ENCODE measurements at places on chromosomes 11 and 22. TPM values are rescaled to one million over a fixed set of nuclear protein-coding genes. Genes with fewer than 3 reads are reported as not detected.
A peak's percentile ranks its signal among the peaks of the same experiment; 100 is the strongest.

Gene CLTCL1
- total RNA-seq, result 0.64 TPM

Gene OR5AK2
- not detected for total RNA-seq

GRCh38 chr11:93747122-93747521, 5.7 kb downstream of the C11orf54 start:
- H3K36me3 ChIP-seq, result peaks cover 13% of the 10 kb centered on the region
- H3K4me1 ChIP-seq, result peaks cover 16% of the 10 kb centered on the region
- DNase-seq, result no peak
- no peak overlapping the region for H3K4me3 ChIP-seq

GRCh38 chr11:10653946-10654810, 39.4 kb downstream of the IRAG1 start:
- no peak overlapping the region for H3K4me3 ChIP-seq
- no peak overlapping the region for H3K27ac ChIP-seq
- DNase-seq, result peak; percentile 16
- H3K27me3 ChIP-seq, result peaks cover 2% of the 10 kb centered on the region
- H3K36me3 ChIP-seq, result no peaks in the 10 kb centered on the region

DNA sequence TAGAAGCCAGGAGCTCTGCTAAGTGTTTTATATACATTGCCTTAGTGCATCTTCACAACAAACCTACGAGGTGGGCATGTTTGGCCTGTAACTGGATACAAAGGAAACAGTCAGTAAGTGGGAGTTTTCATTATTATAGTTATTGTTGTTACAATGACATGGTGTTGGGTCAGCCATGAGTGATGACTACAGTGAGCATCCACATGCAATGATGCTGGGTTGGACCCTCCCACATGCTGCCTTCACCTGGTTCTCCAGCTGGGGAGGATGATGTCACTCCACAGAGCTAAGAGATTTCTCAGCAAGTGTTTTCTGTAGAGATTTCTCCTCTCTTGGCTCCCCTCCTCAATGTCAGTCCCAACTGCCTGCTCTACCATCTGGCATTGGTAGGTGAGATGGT, 59.3 kb downstream of the EHF start:
- no peak overlapping the region for H3K4me3 ChIP-seq
- no peak overlapping the region for H3K27ac ChIP-seq
- DNase-seq, result no peak
- H3K36me3 ChIP-seq, result no peaks in the 10 kb centered on the region

- no peak for DNase-seq
- H3K27me3 ChIP-seq, result peaks cover 3% of the 10 kb centered on the region
- no peak overlapping the region for H3K27ac ChIP-seq
- H3K4me1 ChIP-seq, result no peaks in the 10 kb centered on the region
These were observed 9.8 kb downstream of the OR51F2 start for GRCh38 chr11:4830909-4831308.

- peaks cover 5% of the 10 kb centered on the region for H3K4me1 ChIP-seq
- no peak overlapping the region for H3K4me3 ChIP-seq
- H3K36me3 ChIP-seq, result no peaks in the 10 kb centered on the region
- no peak for DNase-seq
- no peak overlapping the region for H3K27ac ChIP-seq
These were observed 69.0 kb downstream of the LARGE1 start for GRCh38 chr22:33851240-33851639.
